Activated naive CD8-positive, alpha-beta T cell treated with anti-CD3 and anti-CD28 coated beads for 36 hours (primary cell): ENCODE measurements at places on chromosomes 5 and 9. TPM values are rescaled to one million over a fixed set of nuclear protein-coding genes. Genes with fewer than 3 reads are reported as not detected.
A peak's percentile ranks its signal among the peaks of the same experiment; 100 is the strongest.

Gene RLN2
- 5.1 TPM for total RNA-seq

DNA sequence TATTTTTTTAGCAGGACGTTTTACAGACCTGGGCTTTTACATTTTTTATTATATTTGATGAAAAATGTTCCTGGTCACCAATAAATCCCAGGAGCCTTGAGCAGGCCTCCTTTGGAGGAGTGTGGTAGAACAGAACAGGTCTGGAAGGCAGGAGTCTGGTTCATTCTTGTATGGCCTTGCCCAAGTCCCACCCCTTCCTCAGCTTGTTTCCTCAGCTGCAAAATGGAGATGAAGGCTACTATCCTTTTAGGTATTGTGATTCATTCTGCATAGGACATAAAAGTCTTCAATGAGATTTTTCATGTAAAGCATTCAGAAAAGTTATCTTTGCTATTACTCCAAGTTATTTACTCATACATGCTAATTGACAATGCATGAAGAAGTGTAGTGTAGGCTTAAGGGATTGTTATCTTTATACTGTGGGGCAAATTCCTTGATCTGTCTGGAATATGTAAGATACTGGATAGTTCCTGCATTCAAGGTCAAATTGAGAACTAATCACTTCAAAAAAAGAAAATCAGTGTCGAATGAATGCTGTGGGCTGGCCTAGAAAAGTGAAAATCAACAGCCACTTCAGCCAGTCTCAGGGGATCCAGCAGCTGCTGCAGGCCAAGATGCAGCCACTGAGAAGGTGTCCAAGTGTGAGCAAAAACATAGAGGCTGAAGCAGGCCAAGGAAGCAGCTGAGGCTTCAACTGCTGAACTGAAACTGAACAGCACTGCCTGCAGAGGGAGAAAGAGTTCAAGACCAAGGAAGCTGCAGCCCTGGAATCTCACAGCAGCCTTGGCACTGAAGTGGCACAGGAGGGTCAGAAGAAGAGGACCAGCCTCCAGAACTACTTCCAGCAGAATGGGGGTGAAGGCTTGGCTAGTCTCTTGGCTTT lies 15.5 kb upstream of the SLC36A3 start:
- DNase-seq = no peak

DNA sequence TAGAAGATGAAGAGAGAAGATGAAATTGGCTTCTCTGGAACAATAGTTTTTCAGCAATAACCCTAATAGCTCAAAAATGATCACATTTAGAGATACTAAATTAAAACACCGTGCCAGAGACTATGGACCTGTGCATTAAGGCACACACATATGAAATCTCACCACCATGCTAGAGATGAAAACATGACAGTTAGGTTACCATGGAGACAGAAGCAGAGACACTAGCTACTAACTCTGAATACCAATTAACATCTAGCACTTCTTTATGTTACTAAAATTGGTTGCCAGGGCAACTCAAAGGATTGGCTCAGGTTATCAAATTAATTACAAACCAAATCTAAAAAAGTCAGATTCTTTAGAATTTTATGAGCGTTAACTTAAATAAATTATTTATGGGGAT lies 337.7 kb downstream of the PLK2 start:
- DNase-seq = no peak

Gene TRPM3
- total RNA-seq = not detected

- DNase-seq = no peak
Observed at GRCh38 chr5:2514484-2514883, 237.0 kb downstream of the IRX2 start.

Gene ROPN1L
- total RNA-seq = not detected

Gene FBXL17
- 3.6 TPM for total RNA-seq

Gene NR6A1
- 1.2 TPM for total RNA-seq

GRCh38 chr9:79040671-79041070 lies 531.1 kb upstream of the TLE4 start:
- DNase-seq = no peak

GRCh38 chr9:30505311-30505710 lies 1879.1 kb upstream of the ACO1 start:
- DNase-seq = no peak

- DNase-seq = no peak
Observed at GRCh38 chr5:72166070-72166979, 59.0 kb downstream of the MAP1B start.

DNA sequence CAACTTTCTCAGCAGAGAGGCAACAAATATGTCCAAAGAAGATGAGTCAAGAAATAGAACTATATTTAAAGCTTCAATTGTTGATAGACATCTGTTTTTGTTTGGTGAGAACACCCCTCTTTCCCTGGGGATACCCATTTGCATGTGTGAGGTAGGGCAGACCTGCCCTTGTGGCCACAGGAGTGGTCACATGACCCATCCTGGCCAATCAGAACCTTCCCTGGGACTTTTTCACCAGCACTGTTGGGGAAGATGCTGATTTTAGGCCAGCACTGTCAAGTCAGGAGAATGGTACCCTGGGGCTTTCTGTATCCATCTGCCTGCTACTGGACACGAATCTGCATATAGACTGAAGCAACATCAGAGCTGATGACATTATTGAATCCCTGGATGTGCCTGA lies 211.2 kb downstream of the CDK5RAP2 start:
- DNase-seq = no peak

Gene RASGEF1C
- total RNA-seq = not detected

Gene RASGRF2
- total RNA-seq = 12.3 TPM

GRCh38 chr9:98230789-98231188 lies 24.7 kb downstream of the TBC1D2 start:
- DNase-seq = no peak

- no peak for DNase-seq
Observed at GRCh38 chr5:65481171-65481581, 544 bp downstream of the ADAMTS6 start.

- no peak for DNase-seq
Observed at GRCh38 chr5:115686051-115686737, 60.4 kb upstream of the TMED7 start.

- no peak for DNase-seq
Observed at GRCh38 chr9:124639637-124640036, 131.5 kb downstream of the NR6A1 start.

DNA sequence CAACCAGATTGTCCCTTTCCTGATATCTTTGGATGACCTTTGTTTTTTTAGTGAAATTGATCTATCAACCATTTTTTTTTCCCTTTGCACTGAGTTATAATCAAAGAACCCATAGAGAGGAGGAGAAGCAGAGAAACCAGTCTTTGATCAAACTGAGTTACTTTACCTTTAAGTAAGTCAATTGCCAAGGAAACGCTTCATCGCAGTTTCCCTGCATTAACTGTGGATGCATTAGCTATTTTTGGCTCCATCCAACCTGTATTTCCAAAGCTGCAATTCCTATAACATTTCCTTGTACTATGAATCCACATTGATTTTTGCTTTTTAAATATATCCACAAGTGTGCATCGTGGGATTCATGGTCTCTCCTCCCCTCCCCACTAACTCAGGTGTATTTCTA lies 268.1 kb downstream of the NTRK2 start:
- no peak for DNase-seq

Gene AHRR
- total RNA-seq = 24.0 TPM

Gene GADD45G
- total RNA-seq = 1.4 TPM

DNA sequence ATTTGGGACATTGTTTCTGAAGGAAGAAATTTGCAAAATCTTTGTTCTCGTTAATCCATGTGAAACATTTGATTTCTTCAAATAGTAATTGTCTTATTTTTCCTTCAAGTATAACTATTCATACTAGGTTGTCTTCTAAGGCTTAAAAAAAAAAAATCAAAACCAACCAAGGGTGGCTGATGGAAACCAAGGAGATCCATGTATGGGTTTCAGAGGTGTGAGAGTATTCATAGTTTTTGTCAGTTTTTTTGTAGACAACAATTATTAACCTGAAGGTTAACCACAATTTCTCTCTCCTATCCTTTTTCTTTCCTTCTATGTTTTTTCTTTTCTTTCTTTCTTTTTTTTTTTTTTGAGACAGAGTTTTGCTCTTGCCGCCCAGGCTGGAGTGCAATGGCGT lies 35.4 kb downstream of the KDM4C start:
- DNase-seq = no peak

- peak; percentile 62 for DNase-seq
Observed at GRCh38 chr5:16552666-16553343, 64.0 kb downstream of the RETREG1 start.

DNA sequence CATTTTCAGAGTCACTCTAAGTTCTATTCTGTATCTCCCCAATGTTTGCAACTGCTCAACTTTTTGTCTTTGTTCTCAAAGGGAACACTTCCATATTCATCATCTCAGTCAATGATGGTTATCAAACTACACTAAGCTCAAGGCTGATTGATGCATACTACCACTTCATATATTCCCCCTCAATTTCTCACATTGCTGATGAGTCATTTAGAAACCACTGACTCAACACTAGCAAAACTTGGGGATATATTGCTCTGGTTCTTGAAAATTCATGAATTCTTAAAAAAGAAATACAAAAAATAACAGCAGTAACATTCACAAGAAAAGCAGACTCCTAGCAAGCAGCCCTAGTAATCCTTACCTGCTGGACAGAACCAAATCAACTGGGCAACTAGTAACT lies 52.2 kb downstream of the ABHD17B start:
- no peak for DNase-seq

- DNase-seq = no peak
Observed at GRCh38 chr9:136407911-136408310, 2.5 kb downstream of the ENTR1 start.

DNA sequence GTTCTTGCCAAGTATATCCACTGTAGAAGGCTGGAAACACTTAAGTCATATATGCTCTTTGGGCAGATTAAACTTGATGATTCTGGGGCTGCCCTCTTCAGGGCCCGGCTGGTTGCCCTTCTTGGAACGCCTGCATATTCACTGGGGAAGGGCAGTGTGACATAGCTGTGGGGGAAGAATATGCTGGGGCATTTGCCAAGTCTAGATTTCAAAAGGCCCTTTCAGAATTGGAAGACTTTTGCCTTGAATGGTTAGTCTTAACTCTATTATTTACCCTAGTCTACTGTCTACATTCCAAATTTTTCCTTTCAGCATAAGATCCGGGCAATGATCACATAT lies 161.2 kb upstream of the PITX1 start:
- no peak for DNase-seq

Gene FGF18
- total RNA-seq = 0.28 TPM

GRCh38 chr9:131036529-131037334 lies 27.8 kb downstream of the LAMC3 start:
- no peak for DNase-seq

Gene TMEFF1
- total RNA-seq = 0.10 TPM

Gene SV2C
- total RNA-seq = not detected

DNA sequence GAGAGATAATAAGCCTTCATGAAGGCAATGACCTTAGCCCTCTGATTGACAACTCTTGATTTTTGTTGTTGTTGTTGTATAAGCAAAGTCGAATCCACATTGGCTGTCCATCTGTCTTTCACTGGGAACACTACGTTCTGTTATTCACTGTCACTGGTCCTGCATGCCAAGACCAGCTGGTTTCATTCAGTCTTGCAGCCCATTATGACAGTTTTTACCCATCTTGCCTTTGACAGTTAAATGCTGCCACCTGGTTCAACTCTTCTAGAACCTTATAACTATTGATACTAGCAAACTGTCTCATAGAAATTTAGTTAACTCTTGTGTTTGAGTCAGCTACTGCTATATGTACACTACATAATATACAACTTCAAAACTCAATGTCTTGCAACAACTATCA lies 382.3 kb upstream of the CDH10 start:
- DNase-seq = no peak

- DNase-seq = no peak
Observed at GRCh38 chr5:173675287-173675996, 59.0 kb upstream of the BOD1 start.

- no peak for DNase-seq
Observed at GRCh38 chr5:402615-403359, 40.2 kb upstream of the EXOC3 start.

GRCh38 chr5:172925336-172925948 lies 33.8 kb upstream of the RPL26L1 start:
- DNase-seq = no peak
